Transverse colon (tissue), 4 donors: ENCODE measurements at places on chromosomes 7 and 10.

DNA sequence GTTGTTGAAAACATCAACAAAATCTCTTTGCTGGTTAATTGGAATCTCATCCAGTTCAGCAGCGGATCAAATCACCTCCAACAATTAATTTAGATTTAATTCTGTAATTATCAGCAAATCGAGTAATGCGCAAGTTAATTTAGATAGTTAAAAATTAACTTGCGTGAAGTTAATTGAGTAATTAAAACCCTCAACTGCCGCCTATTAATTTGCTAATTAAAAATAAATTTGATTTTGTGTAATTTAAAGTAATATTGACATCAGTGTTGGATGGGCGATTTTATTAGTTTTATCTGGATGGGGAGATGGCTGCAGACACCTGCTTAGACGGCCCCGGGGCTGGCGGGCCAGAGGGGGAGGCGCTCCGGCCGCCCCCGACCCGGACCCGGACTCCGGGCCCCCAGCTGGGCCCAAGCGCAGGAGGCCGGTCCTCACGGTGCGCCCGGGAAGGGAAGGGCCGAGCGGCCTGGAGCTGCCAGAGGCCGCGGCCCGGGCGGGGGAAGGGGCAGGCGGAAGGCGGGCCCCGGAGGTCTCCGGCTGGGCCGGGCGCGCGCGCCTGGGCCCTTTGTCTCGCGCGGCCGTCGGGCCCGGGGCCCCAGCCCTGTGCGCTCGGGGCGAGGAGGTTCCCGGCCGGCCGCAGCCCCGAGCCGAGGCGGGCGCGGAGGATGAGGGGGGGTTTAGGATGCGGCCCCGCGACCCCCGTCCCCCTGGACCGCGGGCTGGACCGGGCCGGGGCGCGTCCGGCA is 3.3 kb upstream of the UNCX start:
- H3K27ac ChIP-seq, result no peak overlapping the region
- H3K4me3 ChIP-seq, result no peak overlapping the region
- peaks cover 8% of the 10 kb centered on the region for H3K4me1 ChIP-seq
- H3K36me3 ChIP-seq, result no peaks in the 10 kb centered on the region

- peak overlapping the region; percentile 62 for H3K27ac ChIP-seq
- no peaks in the 10 kb centered on the region for H3K36me3 ChIP-seq
- peaks cover 21% of the 10 kb centered on the region for H3K27me3 ChIP-seq
- H3K4me3 ChIP-seq, result peak overlapping the region; percentile 57
Observed at GRCh38 chr7:3301831-3302618, 973 bp downstream of the SDK1 start.

DNA sequence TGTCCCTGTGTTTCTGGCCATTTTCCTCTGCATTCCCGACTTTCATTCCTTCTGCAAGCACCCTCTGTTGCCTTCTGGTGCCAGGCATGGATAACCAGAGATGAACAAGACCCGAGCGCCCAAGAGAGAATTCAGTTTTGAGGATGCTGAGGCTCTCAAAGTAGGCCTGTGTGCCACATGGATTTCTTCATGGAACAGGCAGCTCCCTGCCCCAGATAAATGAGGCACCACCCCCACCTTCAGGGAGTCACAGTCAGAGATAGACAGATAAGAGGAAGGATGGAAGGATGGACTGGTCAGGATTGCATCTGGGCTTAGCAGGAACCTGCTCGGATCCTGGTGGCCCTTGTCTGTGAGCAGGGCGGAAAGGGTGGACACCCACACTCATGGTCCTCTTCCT is 49.4 kb downstream of the ADCYAP1R1 start:
- no peak for DNase-seq
- no peaks in the 10 kb centered on the region for H3K27me3 ChIP-seq
- no peaks in the 10 kb centered on the region for H3K36me3 ChIP-seq
- no peaks in the 10 kb centered on the region for H3K4me1 ChIP-seq
- no peak overlapping the region for H3K4me3 ChIP-seq
- no peak overlapping the region for H3K27ac ChIP-seq

DNA sequence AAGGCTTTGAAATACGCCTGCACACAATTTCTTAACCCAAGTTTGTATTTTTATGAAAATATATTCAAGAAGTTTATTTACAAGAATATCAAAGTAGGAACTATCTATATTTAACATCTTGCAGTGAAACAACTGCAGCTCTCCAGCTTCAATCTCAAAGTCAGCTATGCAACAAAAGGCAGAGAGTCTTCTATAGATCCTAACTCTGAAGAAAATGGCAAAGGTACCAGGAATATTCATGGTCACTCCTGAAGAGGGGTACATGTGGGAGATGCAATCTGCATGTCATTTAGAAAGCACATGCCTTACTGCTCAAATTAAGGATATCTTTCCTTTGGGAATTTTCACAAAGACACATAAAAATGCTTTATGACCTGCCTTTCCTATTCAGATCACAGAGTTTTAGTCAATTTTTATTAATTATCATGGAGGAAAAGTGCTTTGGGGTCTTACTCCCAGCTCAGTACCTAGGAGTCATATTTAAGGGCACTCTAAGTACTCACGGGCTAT is 1.5 kb downstream of the ANK3 start:
- H3K4me1 ChIP-seq, result no peaks in the 10 kb centered on the region
- no peaks in the 10 kb centered on the region for H3K27me3 ChIP-seq
- DNase-seq, result no peak
- H3K27ac ChIP-seq, result peak overlapping the region; percentile 3
- H3K4me3 ChIP-seq, result no peak overlapping the region

DNA sequence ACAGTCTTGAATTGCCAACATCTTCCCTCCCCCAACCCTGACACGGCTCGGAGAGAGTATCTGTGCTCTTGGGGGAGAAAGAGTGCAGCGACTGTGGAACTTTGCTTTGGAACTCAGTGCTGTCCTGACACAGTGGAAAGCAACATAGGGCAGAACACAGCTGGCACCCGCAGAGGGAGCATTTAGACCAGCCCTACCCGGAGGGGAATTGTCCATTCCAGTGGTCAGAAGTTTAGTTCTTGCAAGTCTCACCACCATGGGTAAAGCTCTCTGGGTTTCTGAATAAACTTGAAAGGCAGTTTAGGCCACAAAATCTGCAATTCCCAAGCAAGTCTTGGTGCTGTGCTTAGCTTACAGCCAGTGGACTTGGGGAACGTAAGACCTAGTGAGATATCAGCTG is 34.9 kb downstream of the TFEC start:
- H3K27ac ChIP-seq, result no peak overlapping the region
- H3K36me3 ChIP-seq, result no peaks in the 10 kb centered on the region
- DNase-seq, result no peak
- H3K4me3 ChIP-seq, result no peak overlapping the region
- no peaks in the 10 kb centered on the region for H3K4me1 ChIP-seq
- H3K27me3 ChIP-seq, result no peaks in the 10 kb centered on the region

- H3K4me3 ChIP-seq, result peak overlapping the region; percentile 76
- no peaks in the 10 kb centered on the region for H3K36me3 ChIP-seq
- no peak for DNase-seq
- H3K4me1 ChIP-seq, result peaks cover 35% of the 10 kb centered on the region
- H3K27ac ChIP-seq, result peak overlapping the region; percentile 94
Observed at GRCh38 chr10:95559896-95560277, 1.3 kb downstream of the SORBS1 start.

- no peaks in the 10 kb centered on the region for H3K36me3 ChIP-seq
- no peaks in the 10 kb centered on the region for H3K4me1 ChIP-seq
- H3K4me3 ChIP-seq, result no peak overlapping the region
- DNase-seq, result no peak
- no peak overlapping the region for H3K27ac ChIP-seq
Observed at GRCh38 chr10:44301781-44302355, 83.0 kb downstream of the CXCL12 start.
